Activated T-helper 1 cell treated with anti-CD3 and anti-CD28 coated beads, Interleukin-2, amount 50 U/mL, for 16 hours (primary cell): ENCODE measurements at places on chromosomes 4 and X.

- no peak for DNase-seq
Observed at GRCh38 chr4:107780665-107781064, 44.1 kb upstream of the SGMS2 start.

GRCh38 chrX:117835034-117835433, 281.6 kb downstream of the KLHL13 start:
- DNase-seq = no peak

DNA sequence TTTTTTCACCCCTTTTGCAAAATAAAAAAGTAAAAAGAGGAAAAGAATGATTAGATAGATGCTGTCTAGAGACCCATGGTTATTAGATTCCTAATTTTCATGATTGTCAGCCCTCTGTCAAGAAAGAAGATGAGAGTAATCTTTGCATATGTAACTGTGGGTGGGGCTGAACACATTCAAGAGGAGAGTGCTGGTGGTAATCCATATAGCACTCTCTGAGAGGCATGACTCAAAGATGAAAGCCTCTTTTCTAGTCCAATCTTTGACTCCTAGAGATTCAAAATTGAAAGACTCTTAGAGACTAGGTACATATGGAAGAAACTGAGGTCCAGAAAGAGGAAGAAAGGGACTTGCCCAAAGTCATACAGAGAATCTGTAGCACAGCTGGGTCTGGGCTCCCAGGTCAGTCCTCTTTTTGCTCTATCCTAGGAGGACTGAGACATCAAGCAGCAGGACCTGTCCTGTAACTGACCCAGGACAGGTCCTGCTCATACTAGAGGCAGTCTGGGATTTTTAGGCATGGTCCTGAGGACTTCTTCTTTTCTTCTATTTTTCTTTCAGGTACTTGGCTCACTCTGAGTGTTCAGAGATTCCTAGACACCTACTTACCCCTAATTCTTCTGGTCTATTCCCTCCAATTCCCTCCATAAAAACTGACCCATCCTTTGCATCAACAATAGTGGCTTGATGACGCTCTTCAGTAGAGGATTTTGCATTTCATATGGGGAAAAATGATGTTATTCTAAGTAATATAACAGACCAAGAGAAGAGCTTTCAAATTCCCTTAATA, 23.8 kb downstream of the VSIG4 start:
- no peak for DNase-seq

DNA sequence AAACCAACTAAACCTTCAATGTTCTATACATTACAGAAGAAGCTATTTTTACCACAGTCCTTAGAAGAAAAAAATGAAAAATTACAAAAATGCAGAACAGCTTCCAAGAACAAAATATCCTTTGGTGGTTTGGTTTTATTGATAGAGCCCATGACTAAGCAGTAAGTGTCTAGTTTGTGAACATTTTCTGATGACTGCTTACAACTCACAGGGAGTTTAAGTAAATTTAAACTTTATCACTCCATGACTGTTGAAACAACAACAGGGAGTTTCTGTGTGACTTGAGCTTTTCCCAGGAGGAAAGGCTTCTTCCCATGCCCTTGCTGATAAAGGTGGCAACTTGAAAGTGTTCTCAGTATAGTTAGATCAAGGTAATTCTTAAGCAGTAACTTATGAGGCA, 2.9 kb downstream of the PF4 start:
- no peak for DNase-seq

DNA sequence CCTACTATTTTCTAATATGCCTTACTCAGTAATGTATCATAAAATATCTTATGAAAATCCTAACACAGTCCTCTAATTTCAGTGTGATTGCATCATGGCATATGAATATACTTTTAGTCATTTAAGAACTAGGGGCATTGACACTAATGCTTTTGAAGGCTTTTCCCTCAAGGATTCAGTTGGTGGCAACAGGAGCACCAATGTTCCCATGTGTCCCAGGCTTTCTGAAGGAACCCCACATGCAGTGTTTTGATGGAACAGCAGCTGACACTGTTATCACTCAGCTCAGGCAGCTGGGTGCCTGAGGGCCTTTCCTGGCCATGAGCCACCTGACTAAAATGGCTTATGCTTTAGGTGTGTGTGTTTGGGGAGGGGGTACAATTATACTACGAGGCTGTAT, 348.3 kb downstream of the ARHGAP24 start:
- no peak for DNase-seq
